ENCODE measurements at places on chromosomes 16 and 17.

DNA sequence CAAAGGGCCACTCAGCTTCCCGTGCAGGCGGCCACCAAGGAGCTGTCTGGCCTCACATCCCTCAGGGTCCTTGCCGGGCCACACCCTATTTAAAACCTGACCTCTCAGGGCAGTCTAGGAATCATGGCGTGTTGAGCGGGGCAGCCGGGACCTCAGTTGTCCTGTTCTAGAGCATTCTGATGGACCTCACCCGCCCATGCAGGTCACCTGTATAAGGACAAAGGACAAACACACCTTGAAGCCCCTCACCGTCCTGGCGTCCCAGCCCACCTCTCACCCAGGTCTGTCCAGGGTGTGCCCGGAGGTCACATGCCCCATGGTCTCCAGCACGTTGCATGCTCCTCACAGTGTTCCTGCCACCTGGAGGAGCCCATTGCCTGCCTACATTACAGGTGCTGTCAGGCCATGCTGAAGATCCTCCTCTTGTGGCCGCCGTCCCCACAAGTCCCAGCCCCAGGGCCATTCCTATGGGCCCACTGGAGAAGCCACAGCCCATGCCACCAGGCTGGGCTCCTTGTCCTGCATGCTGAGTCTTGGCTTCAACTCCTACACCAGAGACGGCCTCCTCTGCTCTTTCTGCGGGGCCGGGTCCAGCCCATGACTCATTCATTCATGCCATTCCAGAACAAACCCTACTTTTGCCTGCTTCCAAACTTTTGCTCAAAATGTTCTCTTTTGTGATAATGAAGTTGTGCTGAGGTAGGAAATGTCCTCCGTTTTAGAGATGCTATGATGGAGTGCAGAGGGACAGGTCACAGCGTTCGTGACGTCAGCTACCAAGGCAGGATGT lies 46.3 kb downstream of the PEMT start:
- no peak for DNase-seq

DNA sequence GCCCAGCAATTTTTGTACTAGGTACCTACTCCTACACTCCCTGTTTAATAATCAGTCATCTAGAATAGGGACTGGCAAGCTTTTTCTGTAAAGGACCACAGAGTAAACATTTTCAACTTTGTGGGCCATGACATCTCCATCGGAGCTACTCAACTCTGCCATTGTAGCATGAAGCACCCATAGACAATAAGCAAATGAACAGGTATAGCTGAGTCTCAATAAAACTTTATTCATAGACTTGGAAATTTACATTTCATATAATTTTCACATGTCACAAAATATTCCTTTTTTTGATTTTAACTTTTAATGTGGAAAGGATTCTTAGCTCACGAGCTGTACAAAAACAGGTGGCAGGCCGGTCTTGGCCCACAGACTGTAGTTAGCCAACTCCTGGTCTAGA lies 345.8 kb downstream of the SOX9 start:
- DNase-seq: no peak

DNA sequence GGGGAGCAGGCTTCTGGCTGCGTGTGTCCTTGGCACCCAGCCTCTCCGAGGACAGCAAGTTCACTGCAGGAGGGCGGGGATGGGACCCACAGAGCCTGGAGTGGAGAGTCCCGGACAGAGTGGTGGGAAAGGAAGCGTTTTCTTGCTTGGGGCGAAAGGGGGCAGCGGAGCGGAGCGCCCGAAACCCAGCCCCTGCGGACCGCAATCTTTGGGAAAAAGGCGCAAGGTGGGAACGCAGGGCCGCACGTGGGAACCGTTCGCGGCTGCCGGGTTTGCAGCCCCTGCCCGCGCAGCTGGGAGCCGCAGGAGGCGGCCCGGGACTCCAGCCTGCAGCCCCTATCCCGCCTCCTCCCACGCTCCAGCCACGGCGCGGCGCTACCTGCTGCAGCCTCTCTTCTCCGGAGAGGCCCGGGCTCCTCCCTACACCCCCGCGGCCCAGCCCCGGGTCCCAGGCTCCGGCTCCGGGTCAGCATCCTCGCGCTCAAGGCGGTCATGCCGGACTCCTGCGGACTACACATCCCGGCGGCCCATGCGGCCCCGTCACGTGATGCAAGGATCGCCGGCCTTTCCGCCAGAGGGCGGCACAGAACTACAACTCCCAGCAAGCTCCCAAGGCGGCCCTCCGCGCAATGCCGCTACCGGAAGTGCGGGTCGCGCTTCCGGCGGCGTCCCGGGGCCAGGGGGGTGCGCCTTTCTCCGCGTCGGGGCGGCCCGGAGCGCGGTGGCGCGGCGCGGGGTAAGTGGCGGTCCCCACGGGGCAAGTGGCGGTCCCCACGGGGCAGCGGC lies at the start of the genes NTHL1 and TSC2:
NTHL1 (minus strand) TSS at position 505 of the 786 bp plus-strand sequence; CDS start at position 494, 11 bp downstream.
TSC2 (plus strand) TSS at position 656 of the 786 bp plus-strand sequence. CDS start 631 bp downstream, outside the sequence.
- DNase-seq: peak; percentile 85

- DNase-seq: no peak
These were observed 529 bp upstream of the SCN4A start for GRCh38 chr17:63973247-63973646.

GRCh38 chr17:39018267-39019134 lies 51.3 kb upstream of the FBXO47 start:
- DNase-seq: no peak

All from GOT3 (cell line).